ENCODE measurements at places on chromosomes 16 and 17.

DNA sequence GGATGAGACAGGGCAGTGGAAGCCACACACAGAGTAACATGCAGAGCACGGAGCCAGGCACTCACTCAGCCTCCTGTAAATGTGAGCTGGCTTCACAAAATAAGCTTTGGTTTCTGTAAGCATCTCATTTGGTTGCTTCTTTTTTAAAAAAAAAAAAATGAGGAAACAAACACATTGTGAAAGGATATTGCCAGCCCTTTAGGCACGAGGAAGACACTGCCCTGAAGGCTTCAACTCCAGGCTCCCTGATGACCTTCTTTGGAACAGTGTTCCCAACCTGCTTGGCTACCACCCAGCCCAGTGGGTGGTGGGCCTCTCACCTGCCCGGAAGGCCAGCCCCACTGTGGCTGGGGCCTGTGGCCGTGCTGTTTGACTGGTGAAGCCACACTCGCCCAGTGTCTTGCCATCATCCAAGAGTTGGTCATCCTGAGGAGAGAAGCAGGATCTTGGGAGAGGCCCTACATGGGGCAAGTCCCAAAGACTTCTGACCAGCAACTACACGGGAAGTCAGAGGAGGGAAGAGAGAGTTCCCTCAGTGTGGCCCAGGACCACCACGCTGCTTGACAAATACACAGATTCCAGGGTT is 1.9 kb downstream of the ELOB start:
- no peak for DNase-seq

DNA sequence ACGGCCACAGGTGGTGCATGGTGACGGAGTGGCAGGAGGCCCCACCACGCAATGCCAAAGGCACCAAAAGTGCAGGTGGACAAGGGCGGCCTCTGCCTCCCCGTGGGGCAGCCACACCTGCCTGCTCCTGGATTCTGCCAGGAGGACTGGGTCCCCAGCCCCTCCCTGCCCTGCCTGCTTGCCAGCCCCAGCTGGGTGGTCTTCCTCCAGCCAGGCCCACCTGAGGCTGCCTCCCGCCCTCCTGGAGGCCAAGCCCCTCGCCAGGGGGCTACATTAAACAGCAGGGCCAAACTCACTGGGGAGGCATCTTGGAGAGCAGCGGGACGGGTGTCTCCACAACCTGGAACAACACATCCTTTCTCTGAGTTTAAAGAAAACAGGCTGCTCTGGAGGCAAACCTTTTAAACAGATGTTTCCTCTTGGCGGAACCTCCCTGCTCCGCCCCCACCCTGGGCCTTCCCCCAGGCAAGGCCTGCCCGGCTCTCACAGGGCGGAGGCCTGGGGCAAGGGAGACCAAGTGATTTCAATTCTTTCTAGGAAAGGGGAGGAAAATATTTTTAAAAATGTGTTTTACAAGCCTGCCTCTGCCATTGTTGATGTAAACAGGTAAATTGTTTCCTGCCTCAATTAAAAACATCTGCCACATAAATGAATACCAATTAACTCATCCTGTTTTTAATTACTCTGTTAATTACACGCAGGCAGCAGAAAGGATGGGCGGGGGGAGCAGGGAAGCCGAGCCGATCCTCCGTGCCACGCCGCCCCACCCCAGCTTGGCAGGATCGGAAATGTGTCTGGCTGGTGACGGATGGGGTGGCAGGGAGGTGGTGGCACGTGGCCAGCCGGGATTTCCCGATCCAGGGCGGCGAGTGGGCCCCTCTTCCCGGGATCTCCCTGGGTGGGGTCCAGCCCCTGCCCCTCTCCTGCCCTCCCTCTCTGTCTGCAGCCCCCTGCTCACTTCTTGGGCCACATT is 54.4 kb upstream of the PABPN1L start:
- DNase-seq, result no peak

GRCh38 chr16:25135254-25135878 is 23.8 kb downstream of the LCMT1 start:
- DNase-seq, result no peak

GRCh38 chr16:66899310-66899944 is 19.1 kb downstream of the PDP2 start:
- no peak for DNase-seq
